Transverse colon (tissue), 4 donors: ENCODE measurements at places on chromosomes 2 and 18. TPM values are rescaled to one million over a fixed set of nuclear protein-coding genes. Genes with fewer than 3 reads are reported as not detected.

DNA sequence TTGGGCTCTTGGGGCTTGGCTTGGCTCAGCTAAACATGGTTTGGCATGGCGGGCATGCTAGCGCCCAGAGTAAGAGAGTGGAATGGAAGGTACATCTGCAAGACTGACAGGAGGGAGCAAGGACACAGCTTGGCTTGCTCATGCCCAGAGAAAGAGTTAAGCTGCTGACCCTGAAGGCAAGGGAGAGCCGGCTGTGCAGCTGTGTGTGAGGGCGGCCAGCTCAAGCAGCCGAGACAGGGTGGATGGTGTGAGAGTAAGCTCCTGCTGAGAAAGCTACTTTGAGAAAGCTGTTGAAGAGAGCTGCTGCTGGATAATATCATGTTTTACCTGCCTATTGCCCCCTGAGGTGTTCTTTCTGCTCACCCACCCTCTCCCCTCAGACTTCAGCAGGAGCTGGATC is 135.6 kb downstream of the CCBE1 start:
- DNase-seq = no peak

DNA sequence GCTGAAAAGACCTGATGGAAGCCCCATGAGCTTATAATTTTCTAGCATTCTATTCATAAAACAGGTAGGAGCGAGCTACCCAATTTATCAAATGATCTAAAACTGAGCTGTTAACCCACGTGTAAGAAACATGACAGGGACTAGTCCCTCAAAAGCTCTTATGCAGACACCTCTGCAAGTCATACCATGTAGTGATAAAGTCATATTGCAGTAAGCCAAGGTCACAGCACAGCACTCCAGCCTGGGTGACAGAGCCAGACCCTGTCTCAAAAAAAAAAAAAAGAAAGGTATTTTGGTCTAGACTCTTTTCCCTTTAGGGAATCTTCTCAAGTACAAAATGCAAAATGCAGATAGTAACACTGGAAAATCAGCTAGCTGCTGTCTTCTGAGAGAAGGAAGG is 58.9 kb upstream of the ARL5A start:
- DNase-seq = no peak

GRCh38 chr2:233152541-233152940 is 92.4 kb downstream of the INPP5D start:
- DNase-seq = no peak

DNA sequence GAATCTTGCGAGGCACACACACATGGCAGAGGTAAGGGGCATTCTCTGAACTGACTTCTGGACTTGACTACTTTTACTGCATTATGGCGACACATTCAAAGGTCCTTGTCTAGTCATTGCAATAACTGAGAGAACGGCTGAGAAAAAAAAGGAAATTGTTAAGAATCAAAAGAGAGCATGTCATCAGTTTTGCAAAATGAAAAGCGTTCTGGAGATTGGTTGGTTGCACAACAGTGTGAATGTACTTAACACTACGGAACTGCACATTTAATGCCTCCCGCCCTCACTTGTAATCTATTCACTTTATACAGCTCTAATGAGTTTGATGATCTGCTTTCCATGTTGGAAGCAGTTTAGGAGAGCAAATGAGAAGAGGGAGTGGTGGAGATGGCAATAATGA is 68.5 kb upstream of the NFU1 start:
- no peak for DNase-seq

GRCh38 chr2:128564131-128564530 is 245.5 kb upstream of the HS6ST1 start:
- DNase-seq = no peak

DNA sequence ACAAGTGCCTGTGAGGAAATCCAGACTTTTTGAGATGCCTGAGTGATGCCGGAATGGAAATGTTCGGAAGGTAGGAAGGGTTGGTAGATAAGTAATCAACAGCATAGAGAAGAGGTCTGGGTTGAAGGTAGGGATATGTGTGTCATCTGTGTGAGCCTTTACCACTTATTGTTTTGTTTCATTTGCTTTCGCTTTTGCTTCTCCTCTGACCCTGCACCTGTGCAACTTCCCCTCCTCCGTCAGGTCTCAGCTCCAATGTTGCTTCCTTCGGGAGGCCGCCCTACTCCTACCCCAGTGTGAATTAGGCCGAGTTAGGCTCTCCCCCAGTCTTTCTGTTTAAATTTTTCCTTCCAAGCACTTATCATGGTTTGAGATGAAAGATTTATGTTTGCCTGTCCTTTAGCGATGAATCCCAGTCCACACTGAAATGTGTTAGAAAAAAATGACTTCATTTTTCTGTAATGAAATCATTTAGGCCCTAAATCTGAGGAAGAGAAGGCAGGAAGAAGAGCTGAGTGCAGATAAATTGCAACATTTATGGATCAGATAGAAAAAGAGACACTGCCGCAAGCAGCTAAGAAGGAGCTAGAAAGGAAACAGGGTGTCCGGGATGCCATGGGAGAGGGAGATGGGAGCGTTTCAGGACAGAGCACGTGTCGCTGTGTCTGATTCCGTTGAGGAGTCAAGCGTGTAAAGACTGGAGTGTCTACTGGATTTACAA is 139.6 kb upstream of the PELI1 start:
- peak; percentile 23 for DNase-seq

DNA sequence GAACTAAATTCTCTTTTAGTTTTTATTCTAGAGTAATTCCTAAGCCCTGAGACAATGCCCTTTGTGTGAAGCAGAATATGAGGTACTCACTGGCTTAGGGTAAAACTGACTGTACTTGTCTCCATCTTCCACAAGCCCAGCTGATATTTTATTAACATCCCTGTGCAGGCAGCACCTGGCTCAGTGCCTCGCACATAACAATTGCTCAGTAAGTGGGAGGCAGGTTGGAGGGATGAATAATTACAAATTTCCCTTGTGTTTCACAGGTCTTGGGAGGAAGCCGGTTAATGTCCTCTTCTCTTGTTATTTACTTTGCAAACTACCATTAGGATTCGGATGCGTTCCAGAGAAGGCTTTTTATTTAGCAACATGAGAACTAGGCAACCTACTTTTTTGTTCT is 249.8 kb upstream of the FSHR start:
- no peak for DNase-seq

- DNase-seq = no peak
These were observed 170.4 kb upstream of the SESTD1 start for GRCh38 chr2:179435000-179435399.

DNA sequence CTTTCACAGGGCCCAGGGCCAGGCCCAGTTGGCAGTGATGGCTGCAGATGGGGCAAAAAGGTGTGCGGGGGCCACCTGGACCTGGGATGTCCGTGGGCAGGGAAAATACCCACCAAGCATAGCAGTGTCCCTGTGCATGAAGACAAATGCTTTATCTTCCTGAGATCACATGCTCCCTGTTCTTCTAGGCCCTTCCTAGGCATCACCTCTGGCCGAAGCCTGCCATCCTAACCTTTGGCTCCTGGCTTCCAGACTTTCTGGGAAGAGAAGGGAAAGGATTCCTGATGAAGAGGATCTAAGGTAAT is 105.0 kb upstream of the SMAD2 start:
- no peak for DNase-seq

- DNase-seq = no peak
These were observed 123.7 kb downstream of the PIK3C3 start for GRCh38 chr18:42078711-42079110.

- no peak for DNase-seq
These were observed 54.6 kb downstream of the FANCL start for GRCh38 chr2:58186501-58186900.

DNA sequence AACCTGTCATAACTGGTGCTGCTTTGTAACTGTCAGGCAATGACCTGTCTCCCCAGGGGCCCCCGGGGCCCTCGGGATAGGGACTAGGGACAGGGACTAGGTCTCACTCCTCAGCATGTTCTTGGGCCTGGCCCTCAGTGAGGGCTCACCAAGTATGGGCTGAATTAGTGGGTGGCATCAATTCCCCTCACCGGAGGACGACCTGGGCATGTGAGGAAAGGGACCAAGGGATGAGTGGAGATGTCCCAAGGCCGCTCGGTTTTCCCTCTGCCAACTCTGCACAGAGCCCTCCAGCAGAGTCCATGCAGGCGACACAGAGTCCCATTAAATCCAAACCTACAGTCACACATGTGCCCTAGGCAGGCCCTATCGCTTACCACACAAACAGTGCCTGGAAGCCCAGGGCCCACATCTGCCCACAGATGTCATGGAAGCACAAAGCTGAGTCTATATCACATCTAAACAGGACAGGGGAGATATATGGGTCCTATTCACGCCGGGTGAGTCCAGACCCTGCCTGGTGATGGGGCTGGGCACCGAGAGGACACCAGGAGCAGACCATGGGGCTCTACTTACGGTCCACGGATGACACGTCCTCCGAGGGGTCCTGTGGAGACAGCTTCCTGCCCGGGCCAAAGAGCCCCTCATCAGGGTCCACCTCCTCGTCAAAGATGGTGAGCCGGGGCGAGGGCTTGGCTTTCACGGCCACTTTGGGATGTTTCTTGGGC is 26.6 kb downstream of the HS1BP3 start:
- no peak for DNase-seq

GRCh38 chr2:144462266-144462665 is 57.7 kb downstream of the ZEB2 start:
- DNase-seq = no peak

- DNase-seq = peak; percentile 10
These were observed at the start of gene CCDC141 for GRCh38 chr2:179049546-179050311. Gene CCDC141 (minus strand): TSS chr2:179050137. CDS start chr2:179049941, 196 bp downstream.

GRCh38 chr18:75029481-75029880 is 179.5 kb downstream of the PTGR3 start:
- no peak for DNase-seq

- DNase-seq = no peak
These were observed 606 bp downstream of the OTOF start for GRCh38 chr2:26477126-26477910.

- no peak for DNase-seq
These were observed 62.0 kb downstream of the GPR39 start for GRCh38 chr2:132478461-132479105.

GRCh38 chr2:23542230-23542789 is 157.3 kb downstream of the KLHL29 start:
- DNase-seq = no peak

DNA sequence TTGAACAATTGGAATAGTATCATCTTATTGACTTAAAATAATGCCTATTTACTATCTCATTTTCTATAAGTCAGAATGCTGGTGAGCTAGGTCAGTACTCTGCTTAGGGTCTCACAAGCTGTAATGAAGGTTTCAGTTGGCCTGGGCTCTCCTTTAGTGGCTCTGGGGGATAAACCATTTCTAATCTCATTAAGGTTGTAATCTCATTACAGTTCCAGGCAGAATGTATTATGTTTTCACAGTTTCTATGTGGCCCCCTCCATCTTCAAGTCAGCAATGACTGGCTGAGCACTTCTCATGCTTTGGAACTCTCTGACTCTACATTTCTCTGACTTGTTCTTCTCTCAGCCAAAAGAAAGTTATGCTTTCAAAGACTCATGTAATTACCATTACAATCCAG is 163.1 kb downstream of the CCDC178 start:
- DNase-seq = no peak

GRCh38 chr2:134706587-134707329 is 12.0 kb downstream of the TMEM163 start:
- DNase-seq = no peak

- DNase-seq = no peak
These were observed 11.3 kb downstream of the RMP24 start for GRCh38 chr18:35983818-35984217.

GRCh38 chr2:130737592-130737991 is 8.7 kb downstream of the GPR148 start:
- no peak for DNase-seq

GRCh38 chr18:60295674-60296073 is 76.9 kb downstream of the MC4R start:
- DNase-seq = no peak

- peak; percentile 26 for DNase-seq
These were observed 2.1 kb upstream of the LRRFIP1 start for GRCh38 chr2:237625216-237625705.

The REG1B gene
- total RNA-seq = not detected

The CDH20 gene
- total RNA-seq = not detected

The EN1 gene
- total RNA-seq = not detected

The PXDN gene
- total RNA-seq = 46.2 TPM

The MAP3K20 gene
- total RNA-seq = 28.4 TPM

The UGT1A9 gene
- 18.7 TPM for total RNA-seq

The GKN2 gene
- total RNA-seq = not detected

The XIRP2 gene
- not detected for total RNA-seq

The CAPN14 gene
- total RNA-seq = 0.16 TPM

The DSC2 gene
- 62.1 TPM for total RNA-seq

The IL18R1 gene
- 3.8 TPM for total RNA-seq

The DPP4 gene
- 7.1 TPM for total RNA-seq

The PASK gene
- 9.8 TPM for total RNA-seq

The SERPINB7 gene
- not detected for total RNA-seq

The SF3B6 gene
- 90.1 TPM for total RNA-seq

The NCKAP5 gene
- 4.1 TPM for total RNA-seq
